ENCODE measurements at places on chromosomes 6 and 20.

DNA sequence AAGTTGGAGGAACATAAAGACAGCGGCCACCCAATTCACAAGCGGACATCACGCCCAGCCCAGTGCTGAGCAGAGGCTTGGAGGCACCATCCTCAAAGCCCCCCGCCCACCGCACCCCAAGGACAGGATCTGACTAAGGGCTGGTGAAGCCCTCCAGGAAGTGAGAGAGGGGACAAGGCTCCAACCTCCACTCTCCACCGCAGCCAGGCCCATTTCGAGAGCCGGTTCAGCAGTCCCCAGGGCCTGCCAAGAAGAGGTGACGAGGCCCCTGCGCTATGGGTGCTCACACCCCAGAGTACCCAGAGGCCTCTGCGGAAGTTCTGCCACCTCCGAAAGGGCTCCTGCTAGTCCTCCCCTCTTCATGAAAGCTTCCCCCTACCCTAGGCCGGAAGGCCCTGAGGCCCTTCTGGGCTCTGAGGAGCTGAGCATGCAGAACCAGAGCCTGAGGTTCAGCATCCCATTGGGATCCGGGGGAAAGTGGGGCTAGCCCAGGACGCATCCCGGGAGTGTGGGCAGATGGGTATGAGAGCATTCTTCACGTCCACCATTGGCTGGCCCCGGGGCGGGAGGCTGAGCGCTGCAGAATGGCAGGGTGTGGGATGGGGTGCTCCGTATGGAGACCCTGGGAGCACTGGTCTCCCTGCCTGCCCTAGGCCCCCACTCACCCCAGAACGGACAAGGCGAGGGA, 2.5 kb downstream of the GRM4 start:
- DNase-seq: no peak

DNA sequence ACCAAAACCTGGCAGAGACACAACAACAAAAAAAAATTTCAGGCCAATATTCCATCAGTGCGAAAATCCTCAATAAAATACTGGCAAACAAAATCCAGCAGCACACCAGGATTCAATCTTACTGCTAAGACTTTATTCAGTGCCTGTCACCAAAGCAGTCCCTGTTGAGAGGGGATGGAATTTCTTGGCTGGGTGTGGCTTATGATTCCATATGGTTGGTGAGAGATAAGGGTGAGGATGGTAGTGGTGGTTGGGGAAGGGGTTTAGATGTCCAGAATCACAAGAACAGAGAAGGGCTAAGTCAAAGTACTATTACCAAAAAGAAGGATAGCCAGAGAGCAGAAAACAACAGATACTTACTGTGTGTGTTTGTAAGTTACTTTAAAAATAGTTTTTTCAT, 152.8 kb upstream of the SLC35B3 start:
- no peak for DNase-seq

DNA sequence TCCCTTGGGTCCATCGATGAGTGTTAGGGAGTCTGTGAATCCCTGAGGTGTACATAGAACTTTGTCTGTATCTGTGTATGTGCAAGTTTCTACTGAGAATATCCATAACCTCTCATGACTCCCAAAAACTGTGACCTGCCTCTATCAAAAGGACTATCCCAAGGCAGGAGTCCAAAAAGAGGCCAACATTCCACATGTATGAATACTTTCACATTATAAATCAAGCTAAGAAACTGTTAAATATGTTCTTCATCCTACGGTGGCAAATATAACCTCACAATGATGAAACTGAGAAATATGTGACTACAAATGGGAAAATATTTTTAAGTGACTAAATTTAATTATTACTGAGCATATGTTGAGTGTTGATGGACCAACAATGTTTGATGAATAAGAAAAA, 16.1 kb upstream of the STX11 start:
- DNase-seq: no peak

- DNase-seq: no peak
Observed at GRCh38 chr6:167146135-167146534, 11.6 kb downstream of the GPR31 start.

- no peak for DNase-seq
Observed at GRCh38 chr6:14031516-14031915, 86.1 kb upstream of the CD83 start.

- DNase-seq: no peak
Observed at GRCh38 chr6:150634176-150634963, 34.7 kb downstream of the PLEKHG1 start.

GRCh38 chr6:136208783-136209182, 41.3 kb downstream of the MTFR2 start:
- DNase-seq: no peak

DNA sequence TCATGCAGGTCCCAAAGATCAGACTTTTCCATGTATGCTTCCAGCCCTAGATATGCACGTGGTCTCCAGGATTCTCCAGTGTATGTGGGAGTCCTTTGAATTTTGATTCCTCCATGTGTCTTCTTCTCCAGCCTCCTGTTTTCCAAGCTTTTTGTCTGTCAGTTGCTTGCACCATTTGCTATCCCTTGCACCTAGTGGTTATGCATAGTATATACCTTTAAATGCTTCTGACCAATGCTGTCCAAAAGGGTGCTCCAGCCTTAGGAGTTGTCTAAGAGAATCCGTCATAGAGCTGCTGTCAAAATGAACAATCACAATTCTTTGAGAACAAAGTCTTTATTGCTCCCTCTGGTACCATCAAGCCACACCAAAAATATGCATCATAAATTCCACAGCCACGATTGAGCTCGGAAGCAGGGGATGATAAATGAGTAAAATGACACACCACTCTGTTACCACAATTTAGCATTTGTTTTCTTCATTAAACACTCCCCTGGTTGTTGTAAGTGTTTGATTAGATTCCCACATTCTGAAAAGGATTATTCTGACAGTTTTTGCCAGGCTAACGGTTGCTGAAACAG, 706.2 kb upstream of the GJE1 start:
- DNase-seq: no peak

DNA sequence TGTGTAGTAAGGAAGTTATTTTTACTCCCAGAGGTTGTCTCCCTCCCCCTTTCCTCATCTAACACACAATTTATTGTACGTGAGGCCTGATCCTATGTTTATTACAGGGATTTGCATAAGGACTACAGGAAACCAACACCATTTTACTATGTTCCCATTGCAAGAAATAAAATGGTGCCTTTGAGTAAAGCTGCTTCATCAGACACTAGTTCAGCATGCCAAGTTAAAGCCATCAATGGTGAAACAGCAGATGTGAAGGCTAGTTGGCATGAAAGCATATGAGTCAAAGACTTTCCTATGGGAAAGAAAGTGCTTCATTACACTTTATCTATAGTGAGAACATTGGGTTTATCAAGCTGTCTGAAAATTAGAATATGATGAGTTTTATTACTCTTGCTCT, 543.0 kb downstream of the GRIK2 start:
- DNase-seq: no peak

GRCh38 chr20:38987777-38988176, 25.6 kb downstream of the DHX35 start:
- DNase-seq: no peak

GRCh38 chr20:11063444-11063843, 389.6 kb upstream of the JAG1 start:
- no peak for DNase-seq

DNA sequence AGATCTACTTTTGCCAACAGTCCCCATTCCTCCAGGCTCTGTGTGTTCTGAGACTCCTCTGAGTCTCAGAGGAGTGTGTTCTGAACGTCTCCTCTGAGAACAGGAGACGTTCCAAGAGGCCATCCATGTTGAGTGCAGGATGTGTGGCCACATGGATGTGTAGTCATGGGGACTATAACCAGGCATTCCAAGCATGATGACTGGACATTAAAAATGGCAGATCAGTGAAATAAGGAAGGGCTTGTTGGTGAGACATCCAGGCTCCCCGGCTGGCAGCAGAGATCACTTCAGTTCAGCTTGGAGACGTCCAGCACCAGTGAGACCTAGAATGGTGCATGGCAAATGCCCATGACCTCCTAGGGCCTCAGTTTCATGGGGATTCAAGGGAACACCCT, 34.3 kb upstream of the POU5F1 start:
- no peak for DNase-seq

DNA sequence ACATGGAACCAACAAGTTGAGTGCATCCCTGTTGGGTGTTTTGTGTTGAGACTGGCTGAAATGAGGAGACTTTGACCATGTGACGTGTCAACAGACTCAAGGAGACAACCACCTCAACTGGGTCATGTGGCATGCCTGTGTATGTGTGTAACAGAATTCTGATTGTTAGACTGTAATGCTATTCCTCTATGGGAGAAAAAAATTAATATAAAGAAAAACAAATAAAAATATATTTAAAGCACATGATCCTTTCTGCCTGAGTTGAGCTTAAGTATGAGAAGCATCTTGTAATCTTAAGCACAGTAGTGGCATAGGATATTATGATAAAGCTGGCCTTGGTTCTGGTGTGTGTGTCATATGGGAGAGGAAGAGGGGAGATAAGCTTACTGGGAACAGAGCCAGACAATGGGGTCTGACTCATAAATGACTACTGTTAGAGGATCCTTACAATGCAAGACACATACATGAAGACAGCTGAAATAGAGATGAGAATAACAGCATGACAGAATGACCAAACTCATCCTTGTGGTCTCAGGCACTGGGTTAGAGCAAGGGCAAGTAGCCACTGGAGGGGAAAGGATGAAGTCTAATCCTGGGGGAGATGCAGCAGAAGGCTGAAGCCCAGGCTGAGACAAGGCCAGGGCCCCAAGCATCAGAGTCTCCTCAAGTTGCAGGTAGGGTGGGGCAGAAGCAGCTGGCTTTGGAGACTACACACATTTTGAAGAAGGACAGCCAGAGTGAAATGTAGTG, 9.2 kb downstream of the TP53INP2 start:
- DNase-seq: peak; percentile 100

DNA sequence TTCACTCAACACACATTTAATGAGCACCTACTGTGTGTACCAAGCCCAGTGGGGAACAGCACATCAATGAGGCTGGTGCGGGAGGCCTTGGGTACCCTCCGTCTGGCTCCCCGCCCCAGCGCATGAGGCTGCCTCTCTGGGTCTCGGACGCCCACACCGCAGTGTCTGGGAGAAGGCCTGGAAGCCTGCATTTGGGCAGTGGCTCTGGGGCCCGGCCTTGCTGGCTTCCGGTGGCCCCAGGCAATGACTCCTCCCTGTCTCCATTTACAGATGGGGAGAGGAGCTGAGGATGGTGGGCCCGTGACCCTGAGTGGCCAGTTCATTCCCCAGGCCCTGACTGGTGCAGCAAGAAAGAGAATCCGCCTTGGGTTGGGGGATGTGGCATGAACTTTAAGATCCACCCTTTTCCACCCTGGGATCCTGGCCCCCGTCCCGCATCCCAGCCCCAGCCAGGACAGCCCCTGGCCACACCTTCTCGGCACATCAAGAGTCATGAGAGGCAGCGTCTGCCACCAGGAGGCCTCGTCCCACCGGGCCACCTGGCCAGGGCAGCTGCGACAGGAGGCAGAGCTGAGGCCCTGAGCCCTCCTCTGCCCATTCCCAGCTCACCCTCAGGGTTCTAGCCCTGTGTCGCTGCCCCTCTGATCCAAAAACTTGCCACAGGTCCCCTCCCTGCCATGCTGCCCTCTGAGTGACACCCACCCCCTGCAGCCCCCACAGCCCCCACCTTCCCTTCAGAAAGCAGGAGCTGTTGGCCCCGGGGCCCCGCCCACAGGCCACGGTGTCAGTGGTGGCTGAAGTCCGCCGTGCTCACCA, 17.5 kb upstream of the MRGBP start:
- no peak for DNase-seq

GRCh38 chr20:63696306-63696627, 185 bp upstream of the TNFRSF6B start:
- DNase-seq: no peak

DNA sequence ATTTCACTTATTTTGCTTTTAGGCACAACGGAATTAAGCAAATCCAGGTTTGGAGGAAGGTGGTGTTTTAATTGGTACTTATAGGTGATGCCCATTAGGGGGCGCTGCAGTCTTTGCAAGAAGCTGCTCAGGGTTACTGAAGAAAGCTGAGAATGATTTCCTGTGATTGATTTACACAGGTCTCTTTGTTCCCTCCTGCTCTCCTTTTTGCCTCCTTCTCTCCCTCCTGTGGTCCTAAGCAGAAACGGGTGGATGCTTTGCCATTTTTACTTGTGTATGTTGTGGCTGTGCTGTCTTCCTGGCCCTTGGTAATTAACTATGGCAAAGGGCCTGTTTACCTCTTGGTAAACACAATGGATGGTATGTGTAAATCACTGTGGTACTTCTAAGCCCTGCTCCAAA, 97.8 kb downstream of the ANKS1A start:
- peak; percentile 51 for DNase-seq

DNA sequence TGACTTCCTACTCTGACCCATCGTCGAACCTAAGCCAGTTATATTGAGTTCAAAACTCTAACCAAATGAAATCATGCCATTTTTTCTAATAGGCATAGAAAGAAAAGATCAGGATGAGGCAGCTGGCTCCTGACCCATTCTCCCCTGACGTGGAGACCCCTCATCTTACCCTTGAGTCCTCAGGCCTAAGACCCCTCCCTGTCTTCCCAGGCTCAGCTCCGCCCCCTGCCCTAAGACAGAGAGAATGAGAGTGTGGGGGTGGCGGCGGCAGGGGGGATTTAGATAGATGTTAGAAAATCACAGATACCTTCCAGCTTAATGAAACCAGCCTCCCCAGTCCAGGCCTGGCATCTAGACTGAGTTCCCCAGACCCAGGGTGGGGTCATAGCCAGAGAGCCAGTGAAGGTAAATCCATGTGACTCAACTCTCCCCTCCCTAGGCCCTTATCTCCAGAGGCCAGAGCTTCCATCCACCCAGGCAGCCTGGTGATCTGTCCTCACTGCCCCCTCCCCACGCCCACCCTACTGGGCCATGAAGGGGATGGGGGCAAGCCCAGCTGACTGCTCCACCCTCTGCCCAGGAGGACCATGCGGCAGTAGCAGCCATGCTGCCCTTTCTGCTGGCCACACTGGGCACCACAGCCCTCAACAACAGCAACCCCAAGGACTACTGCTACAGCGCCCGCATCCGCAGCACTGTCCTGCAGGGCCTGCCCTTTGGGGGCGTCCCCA, 6.8 kb downstream of the TMEM63B start:
- DNase-seq: no peak

DNA sequence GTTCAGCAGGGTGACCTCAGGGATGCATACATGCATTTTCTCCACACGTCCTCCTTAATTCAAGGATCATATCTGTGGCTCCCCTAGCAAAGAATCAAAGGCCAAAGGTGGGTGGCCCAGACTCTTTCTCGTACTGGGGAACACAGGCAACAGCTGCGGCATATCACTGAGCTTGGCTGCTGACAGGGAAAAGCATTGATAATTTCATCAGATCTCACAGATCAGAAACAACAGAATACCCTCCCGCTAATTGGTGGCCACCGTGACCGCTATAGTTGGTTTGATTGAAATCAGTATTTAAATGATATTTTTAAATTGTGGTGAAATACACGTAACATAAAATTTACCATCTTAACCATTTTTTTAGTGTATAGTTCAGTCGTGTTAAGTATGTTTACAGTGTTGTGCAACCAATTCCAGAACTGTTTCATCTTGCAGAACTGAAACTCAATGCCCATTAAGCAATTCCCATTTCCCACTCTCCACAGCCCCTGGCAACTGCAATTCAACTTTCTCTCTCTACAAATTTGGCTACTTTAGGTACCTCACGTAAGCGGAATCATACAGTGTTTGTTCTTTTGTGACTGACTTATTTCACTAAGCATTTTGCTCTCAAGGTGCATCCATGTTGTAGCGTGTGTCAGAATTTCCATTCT, 74.7 kb upstream of the TMEM170B start:
- DNase-seq: no peak

All from non-pigmented ciliary epithelial cell (primary cell).